Immature natural killer cell (primary cell): ENCODE measurements at places on chromosomes 11 and 22.
A peak's percentile ranks its signal among the peaks of the same experiment; 100 is the strongest.

- no peak for DNase-seq
Measured at GRCh38 chr22:40819599-40820140, 524 bp upstream of the SLC25A17 start.

DNA sequence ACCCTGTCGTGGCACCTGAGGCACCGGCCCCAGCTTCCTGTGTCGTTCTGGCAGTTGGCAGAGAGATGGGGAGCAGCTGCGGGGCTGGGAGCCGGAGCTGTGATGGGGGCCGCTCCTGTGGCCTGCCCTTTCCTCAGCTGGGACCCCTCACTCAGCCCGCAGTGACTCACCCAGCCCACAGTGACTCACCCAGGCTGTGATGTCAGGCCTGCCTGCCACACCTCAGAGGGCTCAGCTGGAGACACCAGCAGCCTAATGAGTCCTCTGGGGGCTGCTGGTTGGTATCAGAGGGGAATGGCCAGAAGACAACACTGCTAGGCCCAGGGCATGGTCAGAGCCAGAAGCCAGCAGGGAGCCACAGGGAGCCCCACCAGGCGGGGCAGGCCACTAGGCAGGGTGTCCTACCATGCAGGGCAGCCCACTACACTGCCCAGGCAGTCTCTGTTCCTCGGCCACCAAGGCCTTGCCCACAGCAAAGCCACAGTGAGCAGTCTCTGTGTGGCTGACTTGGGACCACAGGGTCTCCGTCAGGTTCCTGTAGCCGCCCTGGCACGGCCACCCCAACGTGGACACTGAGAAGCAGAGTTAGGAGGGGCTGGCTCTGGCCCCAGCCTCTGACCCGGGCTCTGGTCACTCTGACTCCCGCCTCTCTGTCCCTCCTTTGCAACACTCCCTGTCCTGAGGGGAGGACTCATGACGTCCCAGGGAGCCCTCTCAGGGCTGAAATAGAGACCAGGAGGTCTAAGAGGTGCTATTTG lies 4.2 kb upstream of the FXYD2 start:
- DNase-seq = peak; percentile 75

GRCh38 chr11:1149545-1149944 lies 8.2 kb upstream of the MUC5AC start:
- DNase-seq = no peak

DNA sequence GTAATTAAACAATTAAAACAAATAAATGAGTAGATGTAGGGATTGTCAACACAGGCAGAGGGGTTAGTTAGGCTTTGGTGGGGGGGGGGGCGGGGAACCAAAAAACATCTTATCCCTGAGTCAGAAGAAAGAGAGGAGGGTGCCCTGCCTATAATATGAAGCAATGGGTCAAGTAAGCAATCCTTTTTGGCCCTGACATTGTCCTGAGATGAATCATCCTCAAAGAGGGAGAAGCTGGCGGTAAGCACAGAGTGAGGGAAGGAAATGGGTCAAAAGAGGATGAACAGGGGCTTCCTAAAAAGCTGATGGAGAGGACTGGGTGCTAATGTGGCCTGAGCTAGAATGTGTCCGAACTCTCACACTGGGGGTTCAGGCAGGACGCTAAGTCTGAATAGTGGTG lies 4.7 kb downstream of the OLFML1 start:
- no peak for DNase-seq

DNA sequence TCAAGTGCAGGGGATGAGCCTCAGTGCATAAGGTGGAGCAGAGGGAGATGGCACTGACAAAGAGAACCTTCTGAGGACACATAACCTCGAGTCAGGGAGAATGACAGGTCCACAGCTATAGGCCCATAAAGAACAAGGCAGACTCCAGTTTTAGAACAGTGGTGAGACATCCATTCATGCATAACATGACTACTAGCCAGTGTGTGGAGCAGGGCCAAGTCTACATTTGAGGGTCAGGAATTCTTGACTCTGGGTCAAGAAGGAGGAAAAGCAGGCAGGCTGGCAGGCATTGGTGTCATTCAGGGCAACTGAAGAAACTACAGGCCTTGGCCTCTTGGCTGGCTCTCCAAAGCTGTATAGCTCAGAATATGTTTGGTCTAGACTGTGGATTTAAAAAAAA lies 54.9 kb downstream of the MTNR1B start:
- no peak for DNase-seq

DNA sequence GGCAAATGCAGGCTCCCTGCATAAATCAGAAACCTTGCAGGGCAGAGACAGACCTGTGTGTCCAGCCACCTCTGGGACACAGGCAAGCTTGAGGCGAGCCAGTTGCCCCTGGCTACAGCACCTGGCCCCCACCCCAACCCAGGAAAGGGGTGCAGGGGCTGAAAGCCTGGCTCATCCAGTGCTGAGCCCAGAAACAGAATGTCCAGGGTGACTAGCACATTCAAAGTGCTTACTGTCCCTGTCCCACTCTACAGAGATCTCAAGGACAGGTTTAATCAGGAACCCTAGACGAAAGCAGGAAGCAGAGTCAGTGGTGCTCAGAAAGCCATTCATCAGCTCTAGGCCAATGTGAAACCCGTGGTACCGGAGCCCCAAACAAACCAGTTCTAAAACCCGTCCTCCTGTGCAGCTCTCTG lies 31.9 kb downstream of the PLEKHA7 start:
- no peak for DNase-seq

DNA sequence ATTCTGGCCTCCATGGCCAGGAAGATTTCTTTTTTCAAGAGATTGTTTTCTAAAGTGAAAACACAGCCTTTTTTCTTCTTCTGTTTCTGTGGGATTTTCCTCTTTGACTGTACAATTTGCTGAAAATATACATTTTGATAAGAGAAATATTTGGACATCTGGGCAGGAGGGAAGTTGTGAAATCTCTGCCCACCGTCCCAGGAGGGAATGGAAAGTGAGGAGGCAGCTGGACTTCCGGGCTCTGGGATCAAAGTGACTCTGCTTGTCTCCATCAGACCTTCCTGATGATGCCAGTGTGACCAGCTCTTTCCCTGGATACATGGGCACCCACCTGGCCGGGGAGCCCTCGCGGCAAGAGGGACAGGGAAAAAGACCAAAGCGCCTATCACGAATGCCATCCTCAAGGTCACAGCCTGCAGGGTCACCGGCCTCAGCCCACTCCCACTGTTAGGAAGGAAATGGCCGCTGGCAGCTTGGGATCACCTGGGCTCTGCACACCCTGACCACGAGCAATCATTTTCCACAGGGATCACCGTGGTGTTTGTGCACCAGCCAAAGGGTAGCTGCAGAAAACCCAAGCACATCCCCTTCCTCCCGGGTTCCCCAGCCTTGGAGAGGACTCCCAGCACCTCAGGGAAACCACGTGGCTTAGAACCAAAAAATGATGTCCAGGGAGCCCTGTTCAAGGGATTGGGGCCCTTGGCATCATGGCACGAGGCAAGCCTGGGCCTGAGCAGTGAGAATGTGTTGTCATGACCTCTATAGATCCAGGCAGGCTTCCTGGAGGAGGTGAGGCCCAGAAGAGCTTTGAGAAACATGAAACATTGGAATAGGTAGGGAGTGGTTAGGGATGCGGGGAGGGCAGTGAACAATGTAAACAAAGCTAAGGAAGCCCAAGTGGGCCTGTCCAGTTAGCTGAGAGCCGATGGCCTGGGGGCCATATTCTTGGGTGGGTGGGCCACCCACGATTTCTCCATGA lies 29.1 kb upstream of the CCND1 start:
- no peak for DNase-seq

DNA sequence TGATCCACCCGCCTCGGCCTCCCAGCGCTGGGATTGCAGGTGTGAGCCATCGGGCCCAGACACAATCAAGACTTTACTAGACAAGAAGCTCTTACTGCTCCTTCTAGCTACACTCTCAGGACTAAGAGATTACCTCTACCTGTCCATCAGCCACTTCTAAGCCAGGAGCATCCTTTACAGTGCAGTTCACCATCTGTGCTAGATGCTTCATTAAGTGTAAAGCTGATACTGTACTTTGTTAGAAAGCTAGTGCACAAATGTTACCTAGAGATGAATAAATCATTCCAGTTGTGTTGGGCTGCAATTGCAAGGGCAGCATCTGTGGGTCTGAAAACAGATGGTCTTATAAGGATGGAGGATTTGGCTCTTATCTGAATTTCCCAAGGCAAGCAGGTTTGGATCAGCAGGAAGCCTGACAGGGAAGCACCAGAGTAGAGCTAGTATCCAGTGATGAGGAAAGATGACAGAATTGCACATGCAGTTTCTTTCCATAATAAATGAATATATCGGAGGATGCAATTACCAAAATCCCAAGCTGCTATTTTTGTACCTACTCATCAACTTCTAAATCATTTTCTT lies 58.3 kb downstream of the FAM168A start:
- DNase-seq = no peak

GRCh38 chr11:13208921-13209320 lies 68.7 kb upstream of the BMAL1 start:
- DNase-seq = no peak

DNA sequence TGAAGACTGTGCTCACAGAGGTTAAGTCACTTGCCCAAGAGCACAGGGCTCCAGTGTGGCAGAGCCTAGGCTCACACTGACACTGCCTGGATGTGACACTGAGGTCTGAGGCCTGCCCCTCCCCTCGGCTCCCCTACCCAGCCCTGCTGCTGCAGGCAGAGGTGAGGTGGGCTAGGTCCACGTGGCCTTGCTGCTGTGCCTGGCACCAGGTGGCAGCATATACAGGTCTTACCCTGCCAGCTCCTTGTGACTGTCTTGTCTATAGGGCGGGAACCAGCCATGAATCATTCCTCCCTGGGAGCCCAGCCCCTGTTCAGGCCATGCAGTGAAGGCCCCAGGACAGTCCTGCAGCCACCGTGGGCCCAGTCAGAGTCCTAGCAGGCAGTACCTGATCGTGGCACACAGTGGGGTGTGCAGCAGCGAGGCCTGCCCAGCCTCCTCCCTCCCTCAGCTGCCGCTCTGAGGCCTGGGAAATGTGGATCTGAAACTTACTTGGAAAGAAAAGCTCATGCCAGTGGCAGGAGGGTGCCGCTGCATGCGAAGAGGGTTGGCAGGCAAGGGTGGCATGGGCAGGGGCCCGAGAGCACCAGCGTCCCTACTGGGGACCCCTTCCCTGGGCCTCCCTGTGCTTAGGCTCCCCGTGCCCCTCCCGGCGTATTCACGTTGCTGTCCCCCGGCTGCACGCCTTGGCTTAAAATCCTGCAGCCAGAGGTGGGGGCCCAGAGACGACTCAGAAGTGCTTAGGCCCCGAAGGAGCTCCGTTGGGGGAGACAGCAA lies 1.2 kb upstream of the CERK start:
- DNase-seq = peak; percentile 70

DNA sequence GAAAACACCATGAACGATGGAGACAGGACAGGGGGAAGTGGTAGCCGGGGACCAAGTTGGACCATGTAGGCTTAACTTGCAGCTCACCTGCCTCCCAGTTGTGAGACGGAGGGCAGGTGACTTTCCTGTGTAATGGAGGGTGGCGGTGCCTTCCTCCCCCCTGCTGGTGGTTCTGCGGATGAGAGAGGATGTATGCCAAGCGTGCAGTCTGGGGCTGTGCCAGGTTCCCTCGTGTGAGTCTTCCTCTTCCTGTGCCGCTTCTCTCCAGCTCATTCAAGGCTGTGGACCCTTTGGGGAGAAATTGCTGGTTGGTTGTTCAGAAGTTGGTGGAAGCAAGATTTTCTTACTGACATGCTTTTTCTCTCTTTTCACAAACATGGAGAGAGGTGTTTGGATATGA lies 35.1 kb downstream of the MPPED1 start:
- no peak for DNase-seq

DNA sequence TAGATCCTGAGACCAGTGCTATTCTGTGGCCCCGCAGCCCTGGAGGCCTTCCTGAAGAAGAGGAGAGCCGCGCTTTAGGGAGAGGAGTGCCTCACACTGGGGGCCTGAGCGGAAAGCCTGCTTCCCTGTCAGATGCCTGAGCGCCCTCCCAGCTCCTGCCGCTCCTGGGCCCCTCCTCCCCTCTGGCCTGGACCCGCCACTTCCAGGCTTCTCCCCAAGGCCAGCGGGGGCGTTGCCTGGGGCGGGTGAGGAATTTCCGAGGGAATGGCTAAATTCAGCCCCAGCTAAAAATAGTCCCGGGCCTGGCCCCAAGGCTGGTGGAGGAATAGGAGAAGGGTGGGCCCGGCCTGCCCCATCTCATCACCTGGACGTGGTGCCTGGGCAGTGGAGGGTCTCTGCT lies 15.4 kb downstream of the ARHGEF17 start:
- DNase-seq = no peak

DNA sequence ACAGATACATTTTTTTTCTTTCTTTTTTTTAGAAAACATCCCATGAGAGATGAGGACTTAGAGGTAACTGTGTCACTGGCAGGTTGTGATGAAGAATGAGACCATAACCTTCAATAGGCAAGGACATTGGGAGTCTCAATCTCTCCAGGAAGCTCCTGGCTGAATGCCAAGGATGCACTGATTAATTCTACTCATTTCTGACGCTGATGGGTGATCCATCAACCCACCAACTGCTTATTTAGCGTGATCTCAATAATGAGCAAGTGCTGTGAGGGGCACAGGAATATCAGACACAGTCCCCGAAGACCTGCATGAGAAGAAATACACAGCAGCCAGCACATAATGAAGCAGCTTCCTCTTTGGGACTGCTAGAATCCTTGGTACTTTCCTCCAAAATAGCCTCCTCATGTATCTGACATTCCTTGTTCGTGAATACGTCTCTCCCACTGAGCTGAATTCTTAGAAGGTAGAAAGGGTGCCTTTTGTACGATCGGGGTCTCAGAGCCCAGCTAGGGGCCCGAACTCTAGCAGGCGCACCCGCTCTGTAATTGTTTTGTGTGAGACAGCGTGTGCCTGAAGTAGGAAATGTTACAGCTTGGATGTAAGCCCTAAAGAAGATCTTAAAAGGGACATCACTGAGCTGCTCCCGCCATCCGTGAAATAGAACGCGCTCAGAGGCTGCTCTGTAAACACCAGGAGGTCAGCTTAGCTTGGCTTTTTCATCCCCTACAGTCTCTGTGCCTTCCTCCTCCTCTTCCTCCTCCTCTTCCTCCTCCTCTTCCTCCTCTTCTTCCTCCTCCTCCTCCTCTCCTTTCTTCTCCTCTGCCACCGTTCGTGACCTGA lies 7.2 kb downstream of the CLMP start:
- no peak for DNase-seq

DNA sequence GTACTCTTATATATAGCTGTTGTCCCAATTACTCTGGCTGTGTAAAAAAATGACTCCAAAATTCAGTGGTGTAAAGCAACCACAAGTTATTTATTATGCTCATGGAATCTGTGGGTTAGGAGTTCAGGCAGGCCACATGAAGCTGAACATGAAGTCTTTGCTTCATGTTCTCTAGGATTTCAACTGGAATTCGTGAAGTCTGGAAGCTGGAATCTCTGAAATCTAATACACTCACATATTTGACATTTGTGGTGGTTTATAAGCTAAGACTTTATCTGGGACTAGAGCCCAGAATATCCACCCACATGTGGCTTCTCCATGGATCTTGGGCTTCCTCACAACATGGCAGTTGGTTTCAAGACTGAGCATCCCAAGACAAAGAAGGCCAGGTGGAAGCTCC lies 430.6 kb downstream of the MIAT start:
- no peak for DNase-seq
